ENCODE measurements at places on chromosomes 1 and 21.

DNA sequence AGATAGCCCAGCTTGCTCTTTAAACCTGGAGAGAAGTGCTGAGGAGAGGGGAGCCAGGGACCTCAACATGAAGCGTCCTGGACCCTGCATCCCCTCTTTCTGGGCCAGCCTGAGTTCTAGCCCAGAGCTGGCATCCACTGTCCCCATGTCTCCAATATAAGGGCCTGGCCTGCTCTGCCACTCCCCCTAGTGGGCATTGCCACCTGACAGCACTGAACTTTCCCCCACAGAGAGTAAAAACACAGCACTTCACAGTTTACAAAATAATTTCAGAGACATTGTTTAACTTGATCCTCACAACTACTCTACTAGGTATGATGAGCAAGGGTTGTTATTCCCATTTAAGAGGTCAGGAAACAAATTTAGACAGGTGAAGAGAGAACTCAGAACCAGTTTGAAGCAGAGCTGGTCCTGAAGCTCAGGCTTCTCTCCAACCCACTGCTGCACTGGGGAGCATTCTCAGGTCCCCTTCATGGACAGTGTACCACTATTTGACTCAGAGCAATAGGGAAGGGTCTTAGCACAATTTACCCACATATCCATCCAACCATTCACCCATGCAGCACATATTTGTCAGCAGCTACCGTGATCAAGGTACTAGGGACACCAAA lies 151.2 kb downstream of the DMRTA2 start:
- DNase-seq, result peak; percentile 74

- no peak for DNase-seq
Measured at GRCh38 chr1:89990976-89991831, 3.7 kb upstream of the ZNF326 start.

- DNase-seq, result no peak
Measured at GRCh38 chr1:33299461-33300155, 21.3 kb downstream of the A3GALT2 start.

DNA sequence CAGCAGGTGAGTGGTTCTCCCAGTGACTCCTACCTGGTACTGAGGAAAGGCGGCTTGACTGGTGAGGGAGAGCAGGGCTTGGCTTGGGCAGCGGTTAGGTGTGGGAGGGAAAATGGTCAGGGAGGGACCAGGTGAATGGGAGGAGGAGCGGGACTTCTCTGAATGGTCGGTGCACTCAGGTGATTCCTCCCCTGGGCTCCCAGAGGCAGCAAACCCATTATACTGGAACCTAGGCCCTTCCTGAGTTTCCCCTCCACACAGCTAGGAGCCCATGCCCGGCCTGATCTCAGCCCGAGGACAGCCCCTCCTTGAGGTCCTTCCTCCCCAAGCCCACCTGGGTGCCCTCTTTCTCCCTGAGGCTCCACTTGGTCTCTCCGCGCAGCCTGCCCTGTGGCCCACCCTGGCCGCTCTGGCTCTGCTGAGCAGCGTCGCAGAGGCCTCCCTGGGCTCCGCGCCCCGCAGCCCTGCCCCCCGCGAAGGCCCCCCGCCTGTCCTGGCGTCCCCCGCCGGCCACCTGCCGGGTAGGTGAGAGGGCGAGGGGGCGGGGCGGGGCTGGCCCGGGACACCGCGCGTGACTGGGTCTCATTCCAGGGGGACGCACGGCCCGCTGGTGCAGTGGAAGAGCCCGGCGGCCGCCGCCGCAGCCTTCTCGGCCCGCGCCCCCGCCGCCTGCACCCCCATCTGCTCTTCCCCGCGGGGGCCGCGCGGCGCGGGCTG lies 2.3 kb downstream of the ARTN start:
- no peak for DNase-seq

DNA sequence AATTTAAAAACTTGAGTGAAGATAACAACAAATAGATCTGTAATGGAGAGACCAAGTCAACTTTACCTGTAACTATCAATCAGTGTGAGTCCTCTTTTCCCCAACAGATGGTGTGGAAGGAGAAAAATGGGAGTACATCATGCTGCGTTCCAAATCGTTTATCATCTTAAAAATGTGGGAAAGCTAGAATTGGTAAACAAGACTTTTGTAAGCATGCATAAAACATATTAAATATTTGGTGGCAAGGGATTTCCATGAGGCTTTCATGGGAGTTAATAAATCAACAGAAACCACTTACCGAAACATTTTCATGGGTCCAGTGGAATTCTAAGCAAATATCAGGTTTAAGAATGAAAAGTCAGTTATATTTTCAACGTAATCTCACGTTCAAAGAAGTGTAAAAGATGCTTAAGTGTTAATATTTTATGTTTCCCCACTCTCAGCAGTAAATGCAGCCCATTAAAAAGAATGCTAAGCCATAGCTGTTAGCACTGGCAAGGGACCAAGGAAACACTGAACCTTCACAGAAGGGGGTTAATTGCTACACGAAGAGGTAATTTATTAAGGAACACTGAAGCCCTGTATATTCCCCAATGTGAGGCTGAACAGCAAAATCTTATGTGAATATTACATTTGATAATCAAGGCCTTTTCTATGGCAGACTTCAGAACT lies 117.0 kb downstream of the ZC3H11B start:
- no peak for DNase-seq

DNA sequence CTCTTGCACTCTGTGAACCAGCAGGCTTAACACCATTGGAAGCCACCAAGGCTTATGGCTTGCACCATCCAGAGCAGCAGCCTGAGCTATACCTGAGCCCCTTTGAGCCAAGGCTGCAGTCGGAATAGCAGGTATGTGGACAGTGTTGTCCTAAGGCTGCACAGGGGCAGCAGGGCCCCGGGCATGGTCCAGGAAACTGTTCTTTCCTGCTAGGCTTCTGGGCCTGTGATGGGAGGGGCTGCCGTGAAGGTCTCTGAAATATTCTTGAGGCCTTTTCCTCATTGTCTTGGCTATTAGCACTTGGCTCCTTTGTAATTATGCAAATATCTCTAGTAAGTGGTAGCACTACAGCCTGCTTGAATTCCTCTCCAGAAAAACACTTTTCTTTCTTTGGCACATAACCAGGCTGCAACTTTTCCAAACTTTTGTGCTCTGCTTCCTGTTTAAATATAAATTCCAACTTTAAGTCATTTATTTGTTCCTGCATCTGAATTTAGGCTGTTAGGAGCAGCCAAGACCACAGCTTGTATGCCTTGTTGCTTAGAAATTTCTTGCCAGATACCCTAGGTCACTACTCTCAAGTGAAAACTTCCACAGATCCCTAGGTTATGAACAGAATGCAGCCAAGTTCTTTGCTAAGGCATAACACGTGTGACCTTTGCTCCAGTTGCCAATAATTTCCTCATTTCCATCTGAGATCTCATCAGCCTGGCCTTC lies 5.2 kb downstream of the KRTAP20-4 start:
- no peak for DNase-seq

GRCh38 chr1:206497363-206497762 lies 10.0 kb upstream of the RASSF5 start:
- DNase-seq, result no peak

DNA sequence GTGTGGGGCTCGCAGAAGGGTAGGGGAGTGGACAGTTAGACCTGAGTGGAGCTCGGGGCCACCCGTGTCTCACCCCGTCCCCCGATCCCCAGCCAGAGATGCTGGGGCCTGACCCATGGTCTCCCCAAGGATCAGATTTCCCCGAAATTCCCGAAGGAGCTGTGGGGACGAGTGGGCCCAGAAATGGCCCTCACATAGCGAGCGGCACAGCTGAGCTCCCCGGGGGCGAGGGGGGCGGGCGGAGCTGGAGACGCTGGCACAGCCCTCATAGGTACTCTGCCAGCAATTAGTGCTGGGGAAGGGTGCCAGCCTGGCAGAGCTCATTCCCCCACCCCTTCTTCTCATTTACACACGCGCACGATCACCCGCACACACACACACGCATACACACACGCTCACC lies 9.2 kb downstream of the CASZ1 start:
- no peak for DNase-seq

GRCh38 chr1:232110281-232111090 lies 483.9 kb downstream of the DISC1 start:
- peak; percentile 25 for DNase-seq

DNA sequence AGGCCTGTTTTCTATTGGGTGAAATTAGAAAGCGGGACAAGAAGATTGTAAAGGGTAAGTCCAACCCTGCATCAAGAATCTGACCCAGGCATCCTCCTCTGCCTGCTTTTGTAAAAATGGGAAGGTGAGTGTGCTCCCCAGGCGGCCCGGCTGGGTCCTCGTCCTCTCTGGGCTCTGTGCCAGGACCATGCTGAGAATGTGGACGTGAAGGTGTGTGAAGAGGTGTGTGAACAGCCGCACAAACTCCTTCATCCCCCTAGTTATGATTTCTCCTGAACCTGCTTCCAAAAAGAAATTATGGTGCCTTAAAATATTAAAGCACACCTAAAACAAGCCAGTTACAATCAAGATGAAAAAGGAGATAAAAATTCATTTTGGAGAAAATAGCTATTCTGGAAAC lies 185.7 kb downstream of the IGSF21 start:
- DNase-seq, result no peak

- no peak for DNase-seq
Measured at GRCh38 chr1:58739856-58740466, 40.1 kb upstream of the MYSM1 start.

GRCh38 chr1:162391790-162392563 lies 10.4 kb downstream of the C1orf226 start:
- DNase-seq, result peak; percentile 44

DNA sequence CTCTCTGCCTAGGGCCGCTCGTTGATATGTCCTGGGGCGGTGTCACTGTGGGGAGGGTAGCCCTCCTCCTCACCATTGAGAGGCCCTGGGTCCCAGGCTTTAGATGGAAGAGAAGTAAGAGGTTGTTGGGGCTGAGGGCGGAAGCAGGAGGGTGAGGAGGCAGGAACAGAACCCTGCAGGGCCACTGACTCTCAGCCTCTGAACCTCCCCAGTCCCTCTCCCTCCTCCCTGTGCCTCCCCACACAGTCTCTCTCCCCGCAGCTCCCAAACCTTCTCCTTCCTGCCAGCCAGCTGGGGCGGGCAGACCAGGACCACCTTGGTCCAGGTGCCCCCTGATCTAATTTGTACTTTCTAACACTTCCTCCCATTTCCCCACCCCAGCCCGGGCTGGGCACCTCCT lies 14.3 kb upstream of the FAM131C start:
- no peak for DNase-seq

DNA sequence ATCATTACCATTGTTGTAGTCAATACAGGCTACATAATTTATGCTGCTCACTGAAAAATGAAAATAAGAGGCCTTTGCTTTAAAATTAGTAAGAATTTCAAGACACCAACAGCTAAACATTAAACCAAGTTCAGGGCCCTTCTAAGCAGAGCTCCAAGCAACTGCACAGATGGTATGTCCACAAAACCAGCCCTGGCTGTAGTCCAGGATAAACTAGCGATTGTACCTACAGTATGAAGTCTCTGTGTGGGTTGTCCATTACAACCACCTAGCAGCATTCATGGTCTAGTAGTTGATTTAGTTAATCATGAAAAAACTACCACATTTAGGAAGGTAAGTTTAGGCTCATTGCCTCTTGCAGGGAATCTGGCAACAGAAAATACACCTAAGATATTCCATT lies 35.3 kb downstream of the CLCA4 start:
- DNase-seq, result no peak

GRCh38 chr1:9877962-9878361 lies 32.1 kb downstream of the CTNNBIP1 start:
- no peak for DNase-seq

DNA sequence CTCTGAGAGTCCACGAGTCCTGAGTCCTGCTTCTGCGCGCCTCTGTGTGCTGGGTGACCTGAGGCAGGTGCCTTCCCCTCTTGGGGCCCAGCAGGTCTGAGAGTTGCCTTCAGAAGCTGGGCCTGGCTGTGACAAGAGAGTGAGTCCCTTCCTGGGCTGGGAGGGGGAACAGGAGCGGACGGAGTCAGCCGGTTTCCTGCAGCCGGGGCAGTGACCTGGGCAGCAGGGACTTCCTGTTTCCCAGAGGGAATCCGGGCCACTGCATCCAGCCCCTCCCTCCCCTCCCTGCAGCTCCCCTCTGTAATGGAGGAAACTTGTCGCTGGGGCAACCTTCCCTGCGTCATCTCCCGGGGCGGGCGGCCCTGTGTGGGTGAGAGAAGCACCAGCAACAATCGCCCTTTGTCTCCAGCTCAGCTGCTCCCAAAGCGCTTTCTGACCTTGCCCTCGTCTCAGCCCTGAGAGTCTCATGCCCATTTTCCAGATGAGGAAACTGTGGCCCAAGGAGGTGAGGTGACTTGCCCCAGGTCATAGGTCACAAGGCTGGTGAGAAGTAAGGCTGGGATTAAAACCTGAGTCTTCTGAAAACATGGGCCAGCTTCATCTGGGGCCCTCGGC lies 61.1 kb downstream of the SDC3 start:
- no peak for DNase-seq

DNA sequence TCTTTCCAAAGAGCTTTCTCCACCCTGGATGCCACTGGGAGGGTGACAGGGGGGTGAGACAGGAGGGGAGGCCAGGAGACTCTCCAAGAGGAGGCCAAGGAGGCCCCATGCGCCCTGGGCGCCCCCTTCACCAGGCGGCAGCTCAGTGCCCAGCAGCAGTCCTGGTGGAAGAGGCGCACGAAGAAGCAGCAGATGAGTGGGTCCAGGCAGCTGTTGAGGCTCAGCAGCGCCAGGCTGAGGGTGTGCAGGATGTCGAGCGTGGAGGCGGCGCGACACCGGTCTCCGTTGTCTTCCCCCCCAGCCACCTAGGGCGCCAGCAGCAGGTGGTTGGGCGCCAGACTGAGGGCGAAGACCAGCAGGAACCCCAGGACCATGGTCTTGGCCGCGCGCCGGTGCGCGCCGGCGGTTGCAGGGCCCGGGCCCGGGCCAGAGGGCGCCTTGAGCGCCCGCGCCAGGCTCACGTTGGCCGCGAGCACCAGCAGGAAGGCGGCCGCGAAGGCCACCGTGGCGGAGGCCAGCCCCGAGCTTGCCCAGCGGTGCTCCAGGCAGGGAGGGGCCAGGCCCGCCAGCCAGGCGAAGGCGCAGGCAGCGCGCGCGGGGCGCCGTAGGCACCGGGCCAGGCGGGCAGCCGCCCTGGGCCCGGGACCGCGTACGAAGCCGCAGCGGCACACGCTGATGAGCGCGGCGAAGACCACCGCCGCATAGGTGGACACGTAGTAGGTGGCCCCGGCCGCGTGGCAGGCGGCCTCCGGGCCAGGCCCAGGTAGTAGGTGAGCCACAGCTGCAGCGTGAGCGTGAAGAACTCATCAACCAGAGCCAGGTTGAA lies 8.6 kb downstream of the TMEM35B start:
- DNase-seq, result no peak

- DNase-seq, result no peak
Measured at GRCh38 chr1:247358920-247359319, 27.3 kb upstream of the ZNF496 start.

DNA sequence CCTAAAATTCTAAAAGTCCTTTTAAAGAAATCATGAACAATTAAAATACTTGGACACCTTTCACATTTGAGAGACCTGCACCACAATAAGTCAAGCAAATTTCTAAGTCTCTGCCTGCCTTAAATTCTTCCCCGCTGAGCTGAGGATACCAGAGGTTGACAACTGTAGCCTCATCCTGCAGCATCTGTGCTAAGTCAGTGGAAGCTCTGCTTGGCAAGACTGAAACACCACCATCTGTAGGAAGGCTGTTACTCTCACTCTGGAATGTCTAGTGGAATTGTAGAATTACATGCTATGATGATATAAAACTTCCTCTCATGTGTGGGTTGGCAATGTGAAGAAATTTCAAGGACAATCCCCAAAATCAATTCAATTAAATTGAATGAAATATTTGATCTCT lies 1756.5 kb downstream of the NCAM2 start:
- no peak for DNase-seq

GRCh38 chr21:35265170-35265877 lies 216.2 kb upstream of the RUNX1 start:
- no peak for DNase-seq

Data from glutamatergic neuron (in vitro differentiated cells).